ENCODE measurements at places on chromosomes 5 and 9. TPM values are rescaled to one million over a fixed set of nuclear protein-coding genes. Genes with fewer than 3 reads are reported as not detected.

The TPD52L3 gene
- not detected for total RNA-seq

The CCDC187 gene
- total RNA-seq: under 0.01 TPM

The CCDC192 gene
- not detected for total RNA-seq

The FGFR4 gene
- 19.8 TPM for total RNA-seq

The APBA1 gene
- total RNA-seq: 7.1 TPM

The NANS gene
- total RNA-seq: 102 TPM

The RGMB gene
- 30.3 TPM for total RNA-seq

The TRAPPC13 gene
- total RNA-seq: 23.9 TPM

The CSF1R gene
- total RNA-seq: 0.46 TPM

The CDKN2B gene
- total RNA-seq: 37.2 TPM

The INSL4 gene
- not detected for total RNA-seq
